ENCODE measurements at places on chromosomes 13 and 19. TPM values are rescaled to one million over a fixed set of nuclear protein-coding genes. Genes with fewer than 3 reads are reported as not detected.

Gene KMT5C
- 6.8 TPM for total RNA-seq

Gene PGLYRP1
- total RNA-seq = not detected

Gene ICAM5
- 0.79 TPM for total RNA-seq

Gene ZNF230
- 4.3 TPM for total RNA-seq

Gene TEX26
- total RNA-seq = not detected

Gene KLC3
- total RNA-seq = 0.37 TPM

Gene KCTD15
- 4.3 TPM for total RNA-seq

Gene EBI3
- total RNA-seq = not detected

DNA sequence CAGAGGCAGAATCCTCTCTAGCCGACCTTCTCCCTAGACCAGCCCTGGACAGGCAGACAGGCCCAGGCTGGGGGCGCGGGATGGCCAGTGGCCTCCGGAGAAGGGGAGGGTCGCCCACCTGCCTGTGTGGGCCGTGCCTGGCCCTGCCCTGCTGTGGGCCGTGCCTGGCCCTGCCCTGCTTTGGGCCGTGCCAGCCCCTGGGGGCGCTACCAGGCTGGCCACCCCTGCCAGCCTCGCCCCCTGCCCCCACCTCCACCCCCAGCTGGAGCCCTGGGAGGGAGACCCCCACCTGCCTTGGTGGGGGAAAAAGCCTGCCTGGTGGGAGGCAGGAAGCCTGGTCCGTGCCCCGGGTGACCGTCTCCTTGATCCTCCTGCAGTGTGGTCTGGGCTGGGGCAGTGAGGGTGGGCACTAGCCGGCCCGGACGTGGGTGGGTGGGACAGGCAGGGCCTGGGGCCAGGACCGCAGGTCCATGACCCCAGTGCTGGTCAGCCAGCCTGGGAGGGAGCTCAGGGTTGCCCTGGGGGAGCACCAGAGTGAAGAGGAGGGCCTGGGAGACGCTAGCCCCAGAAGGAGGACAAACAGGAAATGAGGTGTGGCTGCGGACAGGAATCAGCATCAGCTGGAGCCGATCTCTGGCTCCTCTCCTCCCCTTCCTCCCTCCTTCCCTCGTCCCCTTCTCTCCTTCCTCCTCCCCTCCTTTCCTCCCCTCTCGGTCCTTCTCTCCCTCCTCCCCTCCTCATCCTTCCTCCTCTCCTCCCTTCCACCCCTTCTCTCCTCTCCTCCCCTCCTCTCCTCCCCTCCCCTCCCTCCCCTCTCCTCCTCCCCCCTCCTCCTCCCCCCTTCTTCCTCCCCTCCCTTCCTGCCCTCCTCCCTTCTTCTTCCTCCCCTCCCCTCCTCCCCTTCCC lies 5.1 kb upstream of the MKNK2 start:
- H3K36me3 ChIP-seq = no peaks in the 10 kb centered on the region
- H3K4me1 ChIP-seq = peaks cover 39% of the 10 kb centered on the region
- DNase-seq = no peak
- H3K27me3 ChIP-seq = no peaks in the 10 kb centered on the region
- 0 out of 2 replicates have a peak overlapping the region, but pooled peaks have one; percentile 11 for H3K4me3 ChIP-seq

- no peaks in the 10 kb centered on the region for H3K4me1 ChIP-seq
- H3K4me3 ChIP-seq = no peak overlapping the region
- H3K36me3 ChIP-seq = no peaks in the 10 kb centered on the region
- no peaks in the 10 kb centered on the region for H3K27me3 ChIP-seq
- no peak for DNase-seq
These were observed 488.3 kb downstream of the FOXO1 start for GRCh38 chr13:40178130-40178529.

DNA sequence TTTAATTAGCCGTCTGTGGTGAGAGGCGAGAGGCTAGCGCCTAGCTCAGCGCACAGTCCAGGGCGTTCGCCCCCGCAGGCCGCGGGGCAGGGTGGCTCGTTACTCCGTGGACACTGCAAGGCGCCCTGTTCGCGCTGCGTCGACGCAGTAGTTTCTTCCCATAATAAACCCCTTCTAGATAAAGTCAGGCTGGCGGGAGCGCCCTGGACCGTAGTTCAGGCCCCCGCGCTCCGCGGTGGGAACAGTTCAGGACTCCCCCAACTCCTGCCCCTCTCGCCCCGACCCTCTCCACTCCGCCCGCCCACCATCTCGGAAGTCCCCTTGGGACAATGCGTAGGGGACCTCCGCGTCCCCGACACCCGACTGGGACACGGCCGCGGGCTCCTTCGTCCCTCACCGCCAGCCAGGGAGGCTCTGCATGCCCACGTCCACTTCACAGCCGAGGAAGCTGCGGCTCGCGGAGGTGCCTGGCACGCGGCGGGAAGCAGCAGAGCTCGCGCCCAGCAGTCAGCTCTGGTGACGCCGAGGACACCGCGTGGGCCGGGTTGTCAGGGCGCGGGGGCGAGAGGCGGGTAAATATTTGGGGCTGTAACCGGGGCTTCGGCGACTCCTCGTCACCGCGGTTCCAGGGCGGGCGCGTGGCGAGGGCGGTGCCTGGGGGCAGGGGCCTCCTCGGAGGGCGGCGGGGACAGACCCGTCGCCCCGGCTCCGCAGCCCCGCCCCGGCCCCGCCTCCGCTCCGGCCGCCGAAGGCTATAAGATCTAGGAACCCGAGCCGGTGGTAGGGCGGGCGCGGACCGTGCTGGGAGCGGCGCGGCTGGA lies at the start of gene RGCC:
Gene RGCC, plus strand, starts transcription at position 783 of the 821 bp plus-strand sequence. CDS start 158 bp downstream, outside the sequence.
- H3K4me3 ChIP-seq = peak within 1 kb of the TSS; percentile 46
- no peaks in the 10 kb centered on the region for H3K27me3 ChIP-seq
- no peaks in the 10 kb centered on the region for H3K36me3 ChIP-seq
- H3K4me1 ChIP-seq = peaks cover 15% of the 10 kb centered on the region
- H3K27ac ChIP-seq = no peak within 1 kb of the TSS
- peak; percentile 58 for DNase-seq

DNA sequence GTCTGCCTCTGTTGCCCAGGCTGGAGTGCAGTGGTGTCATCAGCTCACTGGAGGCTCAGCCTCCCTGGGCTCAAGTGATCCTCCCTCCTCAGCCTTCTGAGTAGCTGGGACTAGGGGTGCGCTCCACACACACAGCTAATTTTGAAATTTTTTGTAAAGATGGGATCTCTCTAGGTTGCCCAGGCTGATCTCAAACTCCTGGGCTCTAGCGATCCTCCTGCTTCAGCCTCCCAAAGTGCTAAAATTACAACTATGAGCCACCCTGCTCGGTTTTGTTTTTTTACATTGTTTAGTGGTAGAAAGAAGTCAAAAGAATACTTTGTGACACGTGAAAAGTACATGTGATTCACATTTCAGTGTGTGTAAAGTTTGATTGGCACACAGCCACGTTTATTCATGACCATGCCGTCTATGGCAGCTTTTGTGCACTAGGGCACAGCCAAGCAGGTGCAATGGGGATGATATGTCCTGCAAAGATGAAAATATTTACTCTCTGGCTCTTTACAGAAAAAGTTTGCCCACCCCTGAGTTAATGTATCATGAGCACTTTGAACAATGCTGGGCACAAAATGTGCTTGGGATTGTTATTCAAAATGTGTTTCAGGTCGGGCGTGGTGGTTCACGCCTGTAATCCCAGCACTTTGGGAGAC lies 16.2 kb upstream of the NFIC start:
- no peak overlapping the region for H3K27ac ChIP-seq
- H3K36me3 ChIP-seq = no peaks in the 10 kb centered on the region
- no peaks in the 10 kb centered on the region for H3K4me1 ChIP-seq
- H3K4me3 ChIP-seq = no peak overlapping the region
- DNase-seq = no peak
- no peaks in the 10 kb centered on the region for H3K27me3 ChIP-seq

DNA sequence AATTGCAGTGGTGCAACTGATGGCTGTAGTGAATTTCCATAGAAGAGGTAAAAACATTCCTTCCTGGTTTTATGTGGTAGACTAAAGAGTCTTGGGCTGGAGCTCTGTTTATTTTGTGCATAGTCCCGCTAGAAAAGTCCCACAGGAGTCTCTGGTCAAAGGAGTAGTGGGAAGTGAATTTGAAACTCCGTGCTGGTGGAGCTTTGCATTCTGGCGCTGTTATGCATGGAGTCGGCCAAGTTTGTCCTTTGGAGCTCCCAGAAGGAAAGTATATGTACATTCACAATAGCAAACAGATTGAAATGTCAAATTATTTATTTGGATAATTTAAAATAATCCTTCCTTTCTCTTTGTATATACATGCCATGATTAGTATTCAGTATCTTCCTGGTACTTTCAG lies 296.5 kb downstream of the LMO7 start:
- H3K36me3 ChIP-seq = no peaks in the 10 kb centered on the region
- no peak overlapping the region for H3K4me3 ChIP-seq
- no peaks in the 10 kb centered on the region for H3K4me1 ChIP-seq
- no peak for DNase-seq

GRCh38 chr13:19818223-19818842 lies 35.6 kb upstream of the PSPC1 start:
- H3K27ac ChIP-seq = no peak overlapping the region
- H3K4me1 ChIP-seq = no peaks in the 10 kb centered on the region
- DNase-seq = peak; percentile 36
- H3K4me3 ChIP-seq = no peak overlapping the region

- H3K27me3 ChIP-seq = no peaks in the 10 kb centered on the region
- H3K27ac ChIP-seq = peak overlapping the region; percentile 64
- H3K4me3 ChIP-seq = no peak overlapping the region
- DNase-seq = no peak
These were observed 98.7 kb downstream of the STARD13 start for GRCh38 chr13:33186861-33187291.

GRCh38 chr19:584240-585001 lies 5.3 kb upstream of the HCN2 start:
- no peak overlapping the region for H3K4me3 ChIP-seq
- peak; percentile 68 for DNase-seq
- H3K36me3 ChIP-seq = peaks cover 43% of the 10 kb centered on the region
- peaks cover 4% of the 10 kb centered on the region for H3K27me3 ChIP-seq
- H3K27ac ChIP-seq = no peak overlapping the region
- H3K4me1 ChIP-seq = peaks cover 38% of the 10 kb centered on the region

DNA sequence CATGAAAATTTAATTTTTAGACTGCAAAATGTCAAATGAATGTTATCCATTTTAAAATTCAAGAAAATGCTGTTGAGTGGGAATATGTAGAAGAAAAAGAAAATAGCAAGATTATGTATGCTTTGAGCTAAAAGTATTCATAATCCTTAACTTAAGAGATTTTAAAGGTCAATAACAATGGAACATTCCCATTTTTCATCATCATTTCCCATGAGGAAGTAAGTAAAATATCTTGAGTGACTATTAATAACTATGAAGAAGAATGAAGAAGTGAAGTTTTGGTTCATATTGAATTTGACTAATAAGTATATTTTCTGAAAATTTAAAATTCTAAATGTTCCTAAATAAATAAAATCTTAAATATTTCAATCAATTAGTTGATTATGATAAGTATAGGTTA lies 273.4 kb downstream of the DACH1 start:
- no peaks in the 10 kb centered on the region for H3K27me3 ChIP-seq
- no peak for DNase-seq
- no peak overlapping the region for H3K4me3 ChIP-seq

DNA sequence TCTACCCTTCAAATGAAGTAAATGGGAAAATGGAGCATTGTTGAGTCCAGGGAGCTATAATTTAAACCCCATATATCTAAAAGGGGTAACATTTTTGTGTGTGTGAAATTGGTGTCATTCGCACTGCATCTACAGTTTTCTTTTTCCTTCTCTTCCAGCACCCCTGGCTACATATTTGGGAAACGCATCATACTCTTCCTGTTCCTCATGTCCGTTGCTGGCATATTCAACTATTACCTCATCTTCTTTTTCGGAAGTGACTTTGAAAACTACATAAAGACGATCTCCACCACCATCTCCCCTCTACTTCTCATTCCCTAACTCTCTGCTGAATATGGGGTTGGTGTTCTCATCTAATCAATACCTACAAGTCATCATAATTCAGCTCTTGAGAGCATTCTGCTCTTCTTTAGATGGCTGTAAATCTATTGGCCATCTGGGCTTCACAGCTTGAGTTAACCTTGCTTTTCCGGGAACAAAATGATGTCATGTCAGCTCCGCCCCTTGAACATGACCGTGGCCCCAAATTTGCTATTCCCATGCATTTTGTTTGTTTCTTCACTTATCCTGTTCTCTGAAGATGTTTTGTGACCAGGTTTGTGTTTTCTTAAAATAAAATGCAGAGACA lies 28.6 kb downstream of the ALOX5AP start:
- no peak overlapping the region for H3K4me3 ChIP-seq
- no peaks in the 10 kb centered on the region for H3K27me3 ChIP-seq
- DNase-seq = no peak
- H3K27ac ChIP-seq = no peak overlapping the region

DNA sequence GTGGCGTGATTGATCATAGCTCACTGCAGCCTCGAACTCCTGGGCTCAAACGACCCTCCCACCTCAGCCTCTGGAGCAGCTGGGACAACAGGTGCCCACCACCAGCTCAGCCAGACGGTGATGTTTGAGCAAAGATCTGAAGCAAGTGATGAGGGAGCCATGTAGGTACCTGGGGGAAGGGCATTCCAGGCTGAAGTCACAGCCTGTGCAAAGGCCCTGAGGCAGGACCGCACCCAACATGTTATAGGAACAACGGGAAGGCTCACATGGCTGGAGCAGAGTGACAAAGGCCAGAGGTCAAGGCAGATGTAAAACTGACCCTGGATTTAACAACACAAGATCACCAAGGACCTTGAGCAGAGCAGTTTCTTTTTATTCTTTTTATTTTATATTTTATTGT lies 14.8 kb downstream of the FEM1A start:
- peaks cover 6% of the 10 kb centered on the region for H3K4me1 ChIP-seq
- no peak overlapping the region for H3K4me3 ChIP-seq
- DNase-seq = no peak
- no peak overlapping the region for H3K27ac ChIP-seq
- H3K36me3 ChIP-seq = no peaks in the 10 kb centered on the region

DNA sequence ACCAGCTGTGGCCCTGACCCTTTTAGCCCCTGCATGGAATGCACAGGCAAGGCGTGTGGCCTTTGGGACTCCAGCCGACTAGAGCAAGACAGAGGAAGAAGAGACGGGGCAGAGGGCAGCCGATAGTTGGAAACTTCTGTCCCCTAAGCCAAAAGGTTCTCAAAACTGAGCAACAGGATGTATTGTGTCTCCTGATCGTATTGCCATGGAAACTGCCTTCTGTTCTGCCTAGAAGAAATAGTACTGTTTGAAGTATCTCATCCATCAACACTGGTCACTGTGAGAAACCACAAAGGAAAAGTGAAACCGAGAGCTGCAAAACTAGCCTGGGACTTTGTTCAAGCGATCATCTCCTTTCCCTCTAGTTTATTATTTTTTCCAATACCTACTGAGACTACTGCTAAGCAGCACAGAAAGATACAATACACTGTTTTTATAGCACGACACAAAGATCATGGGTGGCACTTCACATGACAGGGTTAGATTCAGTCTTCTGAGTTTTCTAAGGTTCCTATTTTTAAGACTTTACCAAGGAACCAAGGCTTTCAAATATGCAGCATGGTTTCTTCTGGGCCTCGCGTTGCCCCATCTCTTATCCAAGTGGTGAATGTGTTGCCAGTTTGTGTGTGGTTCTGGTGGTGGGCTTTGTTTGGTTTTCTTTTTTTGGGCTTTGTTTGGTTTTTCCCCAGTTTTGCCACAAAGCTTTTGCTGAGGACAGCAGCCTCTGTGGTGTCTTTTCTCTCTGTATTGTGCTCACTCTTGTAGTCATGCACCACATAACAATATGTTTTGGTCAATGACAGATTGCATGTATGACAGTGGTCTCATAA lies 49.3 kb upstream of the GPR183 start:
- peak overlapping the region; percentile 92 for H3K27ac ChIP-seq
- no peaks in the 10 kb centered on the region for H3K27me3 ChIP-seq
- peak; percentile 100 for DNase-seq
- H3K36me3 ChIP-seq = peaks cover 19% of the 10 kb centered on the region
- peak overlapping the region; percentile 20 for H3K4me3 ChIP-seq

- no peak for DNase-seq
- H3K4me3 ChIP-seq = no peak overlapping the region
- H3K36me3 ChIP-seq = no peaks in the 10 kb centered on the region
These were observed 2.5 kb upstream of the LRRC8E start for GRCh38 chr19:7885818-7886217.

Data from SJSA1 (cell line).